Testis (tissue), 5 donors: ENCODE measurements at places on chromosomes 3 and 15. TPM values are rescaled to one million over a fixed set of nuclear protein-coding genes. Genes with fewer than 3 reads are reported as not detected.

LMAN1L gene
- total RNA-seq = 4.3 TPM

GRCh38 chr3:156615592-156616173 is 58.7 kb upstream of the TIPARP start:
- peak overlapping the region; percentile 55 for H3K27ac ChIP-seq
- no peak overlapping the region for H3K4me3 ChIP-seq
- DNase-seq = peak; percentile 54
- H3K27me3 ChIP-seq = no peaks in the 10 kb centered on the region

DNA sequence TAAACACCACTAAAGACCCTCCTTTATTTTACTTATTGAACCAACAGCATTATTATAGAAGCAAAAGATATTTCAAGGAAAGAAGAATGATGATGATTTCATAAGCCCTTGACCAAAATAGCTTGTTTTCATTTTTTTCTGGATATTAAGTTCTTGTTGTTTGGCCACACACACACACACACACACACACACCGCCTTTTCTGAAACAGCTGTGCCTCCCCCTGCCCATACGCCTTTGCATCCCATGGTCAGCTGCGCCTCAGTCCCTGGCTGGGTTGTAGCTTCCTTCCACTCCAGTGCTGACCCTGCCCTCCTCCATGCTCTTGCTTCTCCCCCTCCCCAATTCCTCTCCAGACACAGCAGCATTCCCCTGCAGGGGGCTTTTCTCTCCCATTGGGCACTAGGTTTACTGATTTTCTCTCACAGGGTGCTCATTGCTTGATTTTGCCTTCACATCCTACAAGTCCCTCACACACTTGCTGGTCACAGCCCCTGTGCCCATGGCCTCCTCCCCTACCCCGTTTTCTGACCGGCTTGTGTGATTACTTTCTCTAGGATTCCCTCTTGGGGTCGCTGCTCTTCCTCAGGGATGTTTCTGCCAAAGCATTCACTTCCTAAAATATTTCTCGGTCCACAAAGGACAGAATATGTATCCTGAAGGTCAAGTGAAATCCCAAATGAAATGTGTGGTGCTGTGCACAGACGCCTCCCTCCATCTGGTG is 18.4 kb downstream of the MESP1 start:
- no peaks in the 10 kb centered on the region for H3K36me3 ChIP-seq
- no peak overlapping the region for H3K4me3 ChIP-seq
- no peaks in the 10 kb centered on the region for H3K4me1 ChIP-seq
- H3K27me3 ChIP-seq = no peaks in the 10 kb centered on the region
- DNase-seq = no peak

GRCh38 chr3:54424292-54424691 is 301.9 kb downstream of the CACNA2D3 start:
- H3K4me1 ChIP-seq = no peaks in the 10 kb centered on the region
- H3K27ac ChIP-seq = no peak overlapping the region
- no peak overlapping the region for H3K4me3 ChIP-seq
- DNase-seq = no peak
- H3K27me3 ChIP-seq = no peaks in the 10 kb centered on the region

DNA sequence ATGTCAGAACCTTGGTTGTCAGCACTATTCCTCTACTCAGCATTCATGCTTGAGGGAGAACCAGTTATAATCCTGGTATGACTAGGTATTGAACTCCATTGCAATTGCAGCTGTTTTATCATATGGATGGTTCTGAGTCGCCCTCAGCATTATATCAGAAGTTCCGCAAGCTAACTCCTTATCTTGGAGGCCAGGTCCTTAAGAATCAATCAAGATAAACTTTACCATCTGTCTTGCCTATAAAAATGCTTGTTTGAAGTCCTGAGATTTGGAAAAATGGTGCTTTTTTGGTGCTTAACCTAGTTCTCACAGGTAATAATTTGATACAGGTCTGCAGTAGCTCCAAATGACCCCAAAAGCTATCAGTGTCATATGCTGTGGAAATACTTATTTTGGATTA is 16.3 kb upstream of the PLSCR1 start:
- no peaks in the 10 kb centered on the region for H3K4me1 ChIP-seq
- H3K27me3 ChIP-seq = no peaks in the 10 kb centered on the region
- no peaks in the 10 kb centered on the region for H3K36me3 ChIP-seq
- no peak overlapping the region for H3K4me3 ChIP-seq
- no peak overlapping the region for H3K27ac ChIP-seq

DNA sequence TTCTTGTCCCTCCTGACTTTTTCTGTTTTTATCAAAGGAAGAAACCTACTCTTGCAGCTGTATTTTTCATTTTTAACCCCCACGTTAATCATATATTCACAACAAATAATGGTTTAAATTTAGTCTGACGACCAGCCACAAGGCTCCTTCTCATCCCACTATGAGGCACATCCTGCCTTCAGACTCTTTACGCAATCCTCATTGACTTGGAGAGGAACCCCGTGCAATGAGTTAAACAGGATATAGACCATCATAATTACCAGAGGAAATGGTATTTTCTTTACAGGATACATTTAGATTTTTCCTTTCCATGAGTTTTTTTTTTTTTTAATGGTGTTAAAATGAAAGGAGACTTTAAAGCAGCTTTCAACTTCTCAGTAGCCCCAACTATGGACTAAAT is 68.5 kb downstream of the WWTR1 start:
- H3K4me3 ChIP-seq = no peak overlapping the region
- no peak overlapping the region for H3K27ac ChIP-seq
- DNase-seq = no peak
- peaks cover 5% of the 10 kb centered on the region for H3K4me1 ChIP-seq

DNA sequence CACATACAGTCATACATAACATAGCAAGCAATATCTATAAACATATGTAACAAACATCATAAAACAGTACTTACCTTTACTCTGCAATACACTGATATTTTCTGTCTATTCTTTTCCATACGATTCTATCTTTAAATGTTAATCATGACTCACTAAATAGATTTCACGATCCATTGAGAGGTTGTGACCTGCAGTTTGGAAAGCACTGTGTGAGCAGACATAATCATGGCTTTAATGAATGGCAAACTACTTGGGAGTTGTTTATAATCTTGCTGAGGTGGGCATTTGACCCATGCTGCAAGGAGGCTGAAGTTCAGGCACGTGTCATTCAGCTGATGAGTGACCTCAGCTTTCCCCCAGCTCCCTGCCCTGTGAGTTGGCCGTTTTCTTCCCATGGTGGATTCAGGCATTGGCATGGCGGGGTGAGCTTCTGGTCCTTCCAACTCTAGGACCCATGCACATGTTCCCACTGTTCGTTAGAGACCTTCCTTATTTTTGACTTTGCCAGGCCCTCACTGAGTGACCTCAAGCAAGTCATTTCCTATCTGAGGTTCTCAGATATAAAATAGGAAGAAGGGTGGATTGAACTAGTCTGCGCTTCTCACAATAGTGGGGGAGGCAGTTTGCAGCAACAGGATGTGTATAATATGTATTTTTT is 41.7 kb downstream of the PAQR5 start:
- peaks cover 9% of the 10 kb centered on the region for H3K4me1 ChIP-seq
- no peaks in the 10 kb centered on the region for H3K27me3 ChIP-seq
- no peaks in the 10 kb centered on the region for H3K36me3 ChIP-seq

GRCh38 chr15:73233623-73234022 is 135.1 kb downstream of the HCN4 start:
- no peak for DNase-seq
- H3K27ac ChIP-seq = no peak overlapping the region
- no peak overlapping the region for H3K4me3 ChIP-seq
- no peaks in the 10 kb centered on the region for H3K4me1 ChIP-seq
- no peaks in the 10 kb centered on the region for H3K27me3 ChIP-seq

DNA sequence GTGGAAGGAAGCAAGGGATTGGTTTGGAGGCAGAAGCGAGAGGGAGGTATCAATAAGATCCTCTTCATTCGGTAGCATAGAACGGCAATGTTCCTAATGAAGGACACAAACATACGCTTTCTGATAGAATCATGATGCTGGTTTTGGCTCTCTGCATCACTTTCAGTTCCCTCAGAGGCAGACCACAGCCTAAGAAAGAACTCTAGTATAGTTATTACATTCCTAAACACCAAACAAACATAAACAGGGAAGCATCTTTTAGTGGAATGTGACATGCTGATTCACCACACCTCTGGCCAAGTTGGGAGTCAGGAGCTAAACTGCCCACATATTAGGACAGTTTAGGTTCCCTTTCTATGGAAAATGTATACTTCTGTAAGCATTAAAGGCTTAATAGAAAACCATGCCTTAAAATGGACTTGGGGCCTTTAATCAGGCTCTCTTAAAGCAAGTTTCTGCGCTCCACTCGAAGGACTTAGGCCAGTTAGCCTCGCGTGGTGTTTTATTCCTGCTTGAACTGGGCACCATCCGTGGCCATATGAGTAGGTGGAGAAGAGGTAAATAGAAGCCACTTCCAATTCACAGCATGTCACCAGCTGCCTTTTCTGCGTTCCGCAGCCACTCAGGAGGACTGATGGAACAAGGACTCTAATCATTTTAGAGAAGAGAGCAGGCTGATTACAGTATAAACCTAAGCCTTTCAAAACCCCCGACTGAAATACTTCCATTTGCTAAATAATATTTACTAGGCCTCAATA is 53.7 kb downstream of the CD47 start:
- no peaks in the 10 kb centered on the region for H3K4me1 ChIP-seq
- H3K27me3 ChIP-seq = no peaks in the 10 kb centered on the region
- no peak overlapping the region for H3K27ac ChIP-seq

DNA sequence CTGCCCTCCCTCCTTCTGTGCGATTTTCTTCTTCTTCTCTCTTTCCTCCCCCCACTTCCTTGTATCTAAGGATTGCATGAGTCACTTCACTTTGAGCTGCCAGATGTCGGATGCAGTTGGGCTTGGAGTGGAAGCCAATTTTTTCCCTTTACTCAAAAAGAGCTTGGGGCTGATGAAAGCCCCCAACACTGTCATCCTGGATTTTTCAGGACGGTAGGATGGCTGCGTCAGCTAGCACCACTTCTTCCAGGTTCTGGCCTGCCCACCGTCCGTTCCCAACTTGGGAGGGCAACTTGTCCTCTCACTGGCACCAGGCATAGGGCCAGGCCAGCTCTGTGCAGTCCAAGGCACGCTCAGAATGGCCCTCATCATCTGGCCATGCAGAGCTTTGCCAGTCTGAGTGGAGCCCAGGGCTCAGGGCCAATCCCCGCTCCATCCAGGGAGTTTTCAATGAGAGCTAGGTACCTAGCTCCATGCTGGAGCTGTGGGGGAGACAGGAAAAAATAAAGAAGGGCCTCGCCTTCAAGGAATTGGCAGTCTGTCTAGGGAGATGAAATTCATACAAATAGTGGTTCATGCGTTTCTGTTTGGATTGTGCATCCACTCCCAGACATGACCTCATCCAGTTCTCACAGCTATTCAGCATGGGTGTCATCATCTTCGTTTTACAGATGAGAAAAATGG is 47.7 kb upstream of the INSYN1 start:
- H3K4me3 ChIP-seq = no peak overlapping the region
- no peaks in the 10 kb centered on the region for H3K36me3 ChIP-seq
- H3K27me3 ChIP-seq = no peaks in the 10 kb centered on the region
- DNase-seq = no peak
- no peaks in the 10 kb centered on the region for H3K4me1 ChIP-seq
- H3K27ac ChIP-seq = no peak overlapping the region
